Astrocyte (in vitro differentiated cells and primary cell): ENCODE measurements at places on chromosomes 3 and 15.

GRCh38 chr15:41019174-41019573 is 65.9 kb downstream of the CHAC1 start:
- DNase-seq, result no peak

GRCh38 chr3:128269006-128269775 is 115.9 kb downstream of the EEFSEC start:
- no peak for DNase-seq

- DNase-seq, result no peak
Measured at GRCh38 chr3:125289429-125289981, 77.0 kb upstream of the SLC12A8 start.

- no peak for DNase-seq
Measured at GRCh38 chr3:149374391-149374790, 3.1 kb downstream of the TM4SF1 start.

GRCh38 chr3:187828579-187829452 is 83.5 kb upstream of the BCL6 start:
- no peak for DNase-seq

DNA sequence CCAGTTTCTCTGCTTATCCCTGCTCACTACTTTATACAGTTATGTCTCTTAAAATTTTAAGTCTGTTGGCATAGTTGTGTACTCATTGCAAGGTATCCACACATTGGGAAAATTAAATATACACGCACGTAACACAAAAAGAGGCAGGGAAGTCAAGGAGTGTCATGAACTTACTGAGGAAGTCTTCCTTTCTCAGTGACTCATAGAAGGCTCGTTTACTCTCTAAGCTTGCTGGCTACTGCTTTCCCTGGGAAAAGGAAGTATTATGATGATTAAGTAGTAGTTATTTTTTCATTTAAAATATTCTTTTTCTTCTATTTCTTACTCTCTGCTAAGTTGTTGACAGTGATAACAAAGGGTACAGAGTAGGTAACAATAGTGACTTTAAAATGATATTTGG is 287.3 kb downstream of the UBE2E2 start:
- DNase-seq, result peak; percentile 66

DNA sequence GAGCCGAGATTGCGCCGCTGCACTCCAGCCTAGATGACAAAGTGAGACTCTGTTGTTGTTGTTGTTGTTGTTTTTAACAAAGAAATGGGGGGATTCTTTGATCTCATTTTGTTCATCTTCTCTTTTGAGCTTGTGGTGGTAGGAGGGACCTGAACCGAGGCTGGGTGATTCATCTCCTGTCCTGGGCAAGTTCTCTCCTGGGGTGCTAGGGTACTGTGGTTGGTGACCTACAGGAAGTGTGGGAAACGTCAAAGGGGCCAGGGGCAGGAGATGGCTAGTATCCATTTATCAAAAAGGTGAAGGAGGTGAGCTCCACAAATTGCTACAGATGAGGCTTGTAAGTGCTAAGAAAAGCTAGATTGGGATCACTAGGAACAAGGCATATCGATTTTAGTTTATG is 14.3 kb downstream of the PPCDC start:
- DNase-seq, result no peak
